Psoas muscle (tissue), 8 donors: ENCODE measurements at places on chromosomes 4 and X. TPM values are rescaled to one million over a fixed set of nuclear protein-coding genes. Genes with fewer than 3 reads are reported as not detected.

Gene ESX1
- total RNA-seq: not detected

Gene USP26
- total RNA-seq: not detected

DNA sequence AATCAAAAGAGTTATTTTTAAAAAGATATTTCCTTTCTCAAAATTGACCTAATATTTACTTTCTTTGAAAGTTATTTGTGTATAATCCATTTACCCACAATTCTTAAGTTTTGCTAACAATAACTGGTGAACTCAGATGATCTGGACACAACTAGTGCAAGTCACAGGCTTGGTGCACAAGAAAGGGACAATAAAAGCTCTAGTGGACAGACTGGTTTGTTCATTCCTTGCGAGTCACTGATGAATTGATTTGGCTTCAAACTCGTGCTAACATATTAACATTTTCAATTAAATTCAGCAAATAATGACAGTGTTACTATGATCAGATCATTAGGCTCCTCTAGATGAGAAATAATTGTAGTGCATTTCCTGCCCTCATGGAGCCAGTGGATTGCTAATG is 169.2 kb downstream of the BMPR1B start:
- no peak for DNase-seq

GRCh38 chr4:130747842-130748241 is 1651.9 kb downstream of the C4orf33 start:
- no peak for DNase-seq

DNA sequence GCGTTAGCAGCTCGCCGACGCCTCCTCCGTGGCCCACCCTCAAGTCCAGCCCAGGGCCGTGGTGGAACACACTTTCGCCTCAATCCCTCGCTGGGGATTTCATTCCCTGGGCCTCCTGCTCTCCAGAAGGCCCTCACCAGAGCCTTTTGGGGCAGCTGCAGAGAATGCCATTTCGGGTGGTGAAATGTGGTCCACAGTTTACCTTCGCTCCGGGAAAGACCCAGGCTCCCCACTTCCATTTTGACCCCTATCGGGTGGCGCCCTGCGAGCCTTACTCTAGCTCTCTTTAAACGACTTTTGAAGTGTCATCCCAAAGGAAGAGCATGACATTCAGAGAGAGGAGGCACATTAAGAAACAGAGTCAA is 496 bp downstream of the SH2D1A start:
- DNase-seq: no peak

DNA sequence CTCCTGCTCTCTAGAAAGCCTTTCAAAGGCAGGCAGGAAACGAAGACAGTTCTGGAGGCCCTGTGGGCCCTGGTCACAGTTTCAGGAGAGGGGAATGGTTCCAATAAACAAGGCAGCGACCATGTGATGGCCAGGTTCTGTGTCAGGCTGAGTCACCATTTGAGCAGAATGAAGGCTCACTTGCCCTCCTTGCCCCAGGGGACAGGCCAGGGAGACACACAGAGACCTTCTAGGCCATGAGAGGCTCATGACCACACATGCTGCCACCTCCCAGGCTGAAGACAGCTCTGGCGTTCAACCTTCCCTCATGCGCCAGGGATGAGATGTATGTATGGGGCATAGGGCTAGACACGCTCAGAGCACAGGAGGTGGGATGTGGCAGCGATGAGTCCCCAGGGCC is 22.9 kb upstream of the TRIM2 start:
- no peak for DNase-seq
